Large intestine (tissue), 12 donors: ENCODE measurements at places on chromosomes 11 and 22. TPM values are rescaled to one million over a fixed set of nuclear protein-coding genes. Genes with fewer than 3 reads are reported as not detected.
A peak's percentile ranks its signal among the peaks of the same experiment; 100 is the strongest.

- DNase-seq: peak; percentile 84
These were observed 34.7 kb downstream of the NECTIN1 start for GRCh38 chr11:119694334-119694733.

CLMP gene
- polyA plus RNA-seq: 17.5 TPM

- DNase-seq: peak; percentile 100
These were observed at the start of gene PMM1 for GRCh38 chr22:41589391-41590241. PMM1 (minus strand) TSS chr22:41589840; CDS start chr22:41589805, 35 bp downstream.

GRCh38 chr11:66011785-66012303, at the start of gene CST6:
CST6 (plus strand) TSS chr11:66012008; CDS start chr11:66012045, 37 bp downstream.
- no peak for DNase-seq

- DNase-seq: no peak
These were observed 13.9 kb downstream of the OR5B3 start for GRCh38 chr11:58392746-58393145.

BIRC3 gene
- 5.7 TPM for polyA plus RNA-seq

DNA sequence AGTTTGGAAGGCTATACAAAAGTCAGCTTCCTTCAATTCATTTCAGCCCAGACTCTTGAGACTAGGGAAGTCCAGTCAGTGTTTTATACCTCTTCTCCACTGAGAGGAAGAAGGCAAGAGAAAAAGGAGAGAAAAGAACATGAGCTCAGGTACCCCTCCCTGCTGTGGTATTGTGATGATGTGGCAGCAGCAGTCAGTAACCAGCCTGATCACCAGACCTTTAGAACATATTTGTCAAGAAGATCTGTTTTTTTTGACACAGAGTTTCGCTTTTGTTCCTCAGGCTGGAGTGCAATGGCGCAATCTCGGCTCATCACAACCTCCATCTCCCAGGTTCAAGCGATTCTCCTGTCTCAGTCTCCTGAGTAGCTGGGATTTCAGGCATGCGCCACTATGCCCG, 21.2 kb upstream of the RPS13 start:
- DNase-seq: no peak
